M059J (cell line): ENCODE measurements at places on chromosomes 3 and 15. TPM values are rescaled to one million over a fixed set of nuclear protein-coding genes. Genes with fewer than 3 reads are reported as not detected.

MYO5C gene
- 2.5 and 6.4 TPM in 2 replicates for total RNA-seq

CAPN3 gene
- total RNA-seq, result 0.34 TPM in 1 of 2 replicates, not detected in the other

CADM2 gene
- total RNA-seq, result not detected in 2 replicates

PPARG gene
- total RNA-seq, result 1.6 and 7.0 TPM in 2 replicates

IL17RD gene
- total RNA-seq, result 1.6 and 3.5 TPM in 2 replicates

ARPP21 gene
- total RNA-seq, result not detected in 2 replicates

ATP13A5 gene
- total RNA-seq, result not detected in 2 replicates

MYEF2 gene
- 13.6 and 17.5 TPM in 2 replicates for total RNA-seq
